ENCODE measurements at places on chromosomes 16 and 17.

DNA sequence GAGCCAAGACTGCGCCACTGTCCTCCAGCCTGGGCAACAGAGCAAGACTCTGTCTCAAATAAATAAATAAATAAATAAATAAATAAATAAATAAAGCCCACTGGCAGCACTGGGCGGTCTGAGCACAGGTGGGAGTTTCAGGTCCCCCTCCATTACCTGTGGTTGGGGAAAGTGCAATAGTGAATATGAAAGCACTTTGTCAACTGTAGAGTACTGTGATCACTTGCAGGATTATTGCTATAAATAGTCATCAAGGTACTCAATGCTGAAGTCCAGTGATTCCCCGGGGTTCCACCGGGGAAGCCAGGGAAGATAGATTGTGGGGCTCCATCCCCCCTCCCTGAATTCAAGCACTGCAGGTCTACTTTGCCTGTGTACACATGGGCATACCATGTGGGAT is 42.7 kb upstream of the CPNE2 start:
- no peak for DNase-seq

DNA sequence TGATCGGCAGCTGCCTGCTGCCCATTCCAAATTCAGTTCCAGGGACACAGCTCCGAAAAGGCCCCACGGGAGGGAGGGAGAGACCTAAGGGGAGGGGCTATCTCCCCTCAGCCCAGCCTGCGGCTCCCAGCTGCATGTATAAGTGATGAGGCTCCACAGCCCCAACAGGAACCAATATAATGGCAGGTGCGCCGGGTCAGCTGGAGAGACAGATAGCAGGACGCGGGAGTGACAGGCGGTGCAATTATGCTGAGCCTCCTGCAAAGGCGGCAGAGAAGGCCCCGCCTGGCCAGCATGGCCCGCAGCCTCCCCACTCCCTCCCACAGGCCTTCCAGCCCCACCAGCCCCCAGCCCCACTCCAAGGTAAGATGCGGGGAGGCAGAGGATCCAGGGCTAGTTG is 8.1 kb upstream of the C1QL1 start:
- DNase-seq: no peak

GRCh38 chr17:80990921-80991644 is 558 bp upstream of the CHMP6 start:
- DNase-seq: no peak

- no peak for DNase-seq
Measured at GRCh38 chr17:67137860-67138259, 93.5 kb downstream of the CACNG1 start.

GRCh38 chr17:32742681-32743538 is 134.0 kb downstream of the MYO1D start:
- no peak for DNase-seq

DNA sequence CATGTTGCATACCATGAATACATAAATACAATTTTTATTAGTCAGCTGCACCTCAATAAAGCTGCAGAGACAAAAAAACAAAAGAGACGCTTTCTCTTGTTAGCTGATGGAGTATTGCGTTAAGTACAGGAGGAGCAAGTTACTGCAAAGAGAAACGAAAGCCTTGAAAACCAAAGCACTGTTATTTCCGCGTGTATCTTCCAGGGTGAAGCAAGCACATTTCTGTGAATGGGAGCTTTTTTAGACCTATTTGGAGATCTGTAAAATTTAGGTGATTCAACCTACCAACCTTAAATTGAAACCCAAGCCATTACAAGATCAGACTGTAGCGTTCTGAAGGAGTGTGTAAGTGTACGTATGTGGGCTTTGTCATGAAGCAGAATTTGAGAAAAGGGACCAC is 390.4 kb downstream of the SOX9 start:
- DNase-seq: no peak

- DNase-seq: no peak
Measured at GRCh38 chr16:50183316-50183715, 30.2 kb downstream of the TENT4B start.

DNA sequence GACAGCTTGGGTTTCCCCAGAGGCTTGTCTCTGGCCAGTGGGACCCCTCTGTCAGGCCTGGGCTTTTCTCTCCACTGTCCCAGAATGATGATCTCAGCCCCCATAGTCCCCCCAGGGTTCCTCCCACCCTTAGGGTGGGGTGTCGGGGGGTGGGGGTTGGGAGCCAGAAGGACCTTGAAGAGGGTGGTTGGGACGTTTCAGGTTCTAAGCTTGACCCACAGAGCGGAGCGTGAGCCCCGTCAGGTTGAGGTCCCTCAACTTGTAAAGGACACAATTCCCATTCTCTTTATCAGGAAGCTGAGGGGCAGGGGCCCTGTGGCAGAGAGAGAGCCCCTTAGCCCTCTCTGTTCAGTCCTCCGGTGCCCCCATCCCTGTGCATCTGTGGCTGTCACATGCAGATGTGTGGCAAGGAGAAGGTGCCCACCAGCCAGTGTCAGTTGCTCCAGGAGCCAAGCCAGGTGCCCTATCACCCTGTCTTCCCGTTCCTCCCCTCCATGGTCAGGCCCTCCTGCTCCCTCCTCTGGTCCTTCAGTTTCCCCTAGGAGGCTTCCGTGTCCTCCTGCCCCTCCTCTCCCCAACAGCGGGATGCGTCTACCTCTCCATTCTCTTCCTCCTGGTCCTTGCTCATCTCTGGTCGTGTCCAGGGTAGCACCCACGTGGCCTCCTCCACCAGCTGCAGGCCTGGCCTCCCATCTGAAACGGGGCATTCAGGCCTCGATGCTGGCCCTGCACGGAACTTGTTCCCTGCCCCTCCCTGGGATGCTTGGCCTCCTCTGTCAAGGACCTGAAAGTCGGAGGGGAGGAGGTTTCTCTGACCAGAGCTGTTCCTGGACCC is 1.5 kb upstream of the NTN3 start:
- no peak for DNase-seq

DNA sequence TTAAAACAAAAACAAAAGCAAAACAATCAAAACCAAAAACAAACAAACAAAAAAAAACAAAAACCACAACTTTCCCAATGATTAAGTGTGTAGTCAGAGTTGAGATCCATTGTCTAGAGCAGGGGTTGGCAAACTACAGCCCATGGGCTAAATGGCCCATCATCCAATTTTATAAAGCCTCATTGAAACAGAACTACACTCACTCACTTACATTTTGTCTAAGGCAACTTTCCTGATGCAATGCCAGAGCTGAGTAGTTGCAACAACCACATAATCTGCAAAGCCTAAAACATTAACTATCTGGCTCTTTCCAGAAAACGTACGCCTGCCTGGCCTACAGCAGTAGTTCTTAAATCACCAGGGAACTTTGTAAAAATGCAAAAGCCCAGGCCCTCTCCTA is 124.1 kb downstream of the SOX9 start:
- DNase-seq: no peak

All from GF-D8 (cell line).